ENCODE measurements at places on chromosomes 1 and 21.

GRCh38 chr1:15066191-15066590 is 87.4 kb upstream of the TMEM51 start:
- DNase-seq: no peak

GRCh38 chr1:23274134-23274505 is 56.8 kb upstream of the HTR1D start:
- DNase-seq: no peak

DNA sequence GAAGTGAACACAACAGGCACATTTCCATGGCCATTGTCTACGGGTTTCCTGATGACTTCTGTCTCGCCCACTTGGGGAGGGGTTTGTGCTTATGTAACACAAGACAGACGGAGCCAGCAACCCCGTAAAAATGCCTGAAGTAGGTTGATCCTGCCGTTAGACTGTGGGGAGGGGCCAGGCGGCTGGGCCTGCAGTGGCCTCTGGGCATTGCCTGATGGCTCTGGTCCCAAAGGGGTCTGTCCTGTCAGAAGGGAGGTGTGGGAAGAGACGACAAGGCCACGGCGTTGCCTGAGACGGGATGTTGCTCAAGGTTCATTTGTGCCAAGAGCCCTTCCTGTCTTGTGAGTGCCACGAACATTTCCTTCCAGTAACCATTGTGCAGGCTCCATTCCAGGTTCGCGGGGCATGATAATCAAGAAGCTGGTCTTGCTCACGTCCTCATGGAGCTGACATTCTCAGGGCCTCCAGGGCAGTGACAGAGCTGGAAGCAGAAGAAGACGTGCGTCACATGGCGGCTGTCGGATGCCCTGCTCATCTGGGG is 44.7 kb downstream of the ABCG1 start:
- no peak for DNase-seq

GRCh38 chr1:180781718-180782117 is 131.0 kb upstream of the KIAA1614 start:
- no peak for DNase-seq

DNA sequence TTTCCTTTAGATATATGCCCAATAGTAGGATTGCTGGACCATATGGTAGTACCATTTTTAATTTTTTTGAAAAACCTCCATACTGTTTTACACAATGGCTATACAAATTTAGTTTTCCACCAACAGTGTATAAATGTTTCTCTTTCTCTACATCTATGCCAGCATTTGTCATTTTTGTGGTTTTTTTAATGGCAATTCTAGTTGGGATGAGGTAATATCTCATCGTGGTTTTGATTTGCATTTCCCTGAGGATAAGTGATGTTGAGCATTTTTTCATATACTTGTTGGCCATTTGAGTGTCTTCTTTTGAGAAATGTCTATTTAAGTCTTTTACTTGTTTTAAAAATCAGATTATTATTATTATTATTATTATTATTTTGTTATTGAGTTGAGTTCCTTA is 35.5 kb downstream of the PLA2G4A start:
- no peak for DNase-seq

DNA sequence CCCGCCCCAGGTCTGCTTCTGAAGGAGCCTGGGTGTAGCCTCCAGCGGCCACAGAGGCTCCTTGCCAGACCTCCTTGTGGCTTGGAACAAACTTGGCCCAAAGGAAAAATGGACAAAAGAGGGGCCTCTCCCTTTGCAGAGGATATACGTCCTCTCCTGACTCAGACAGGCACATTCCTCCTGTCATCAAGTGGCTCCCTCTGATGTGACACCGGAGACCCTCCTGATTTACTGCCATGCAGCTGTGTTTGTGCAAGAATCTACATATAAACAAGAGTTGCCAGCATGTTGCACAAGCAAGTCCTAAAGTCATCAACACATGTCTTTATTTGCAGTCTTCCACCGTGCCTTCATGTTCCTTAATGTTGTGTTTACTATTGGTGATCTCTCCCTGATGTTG is 54.1 kb upstream of the F3 start:
- no peak for DNase-seq

DNA sequence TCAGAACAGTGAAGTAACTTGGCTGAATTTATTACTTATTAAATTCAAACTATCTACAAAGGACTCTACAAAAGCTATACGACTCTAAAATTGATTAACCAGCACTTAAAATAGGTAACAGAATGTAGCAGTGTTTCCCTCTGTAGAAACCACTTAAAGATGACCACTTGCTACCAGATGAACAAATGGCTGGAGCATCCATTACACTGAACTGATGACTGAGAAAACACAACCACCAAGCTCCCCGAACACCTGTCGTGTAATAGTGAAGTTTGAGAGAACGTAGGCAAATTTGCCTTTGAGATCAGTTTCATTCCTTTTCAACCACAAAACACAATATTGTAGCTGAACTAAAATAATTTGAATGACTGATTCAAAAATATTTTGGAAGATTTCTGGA is 226.7 kb downstream of the KCNT2 start:
- DNase-seq: no peak

- no peak for DNase-seq
These were observed 124.3 kb downstream of the VAV3 start for GRCh38 chr1:107840725-107841124.

DNA sequence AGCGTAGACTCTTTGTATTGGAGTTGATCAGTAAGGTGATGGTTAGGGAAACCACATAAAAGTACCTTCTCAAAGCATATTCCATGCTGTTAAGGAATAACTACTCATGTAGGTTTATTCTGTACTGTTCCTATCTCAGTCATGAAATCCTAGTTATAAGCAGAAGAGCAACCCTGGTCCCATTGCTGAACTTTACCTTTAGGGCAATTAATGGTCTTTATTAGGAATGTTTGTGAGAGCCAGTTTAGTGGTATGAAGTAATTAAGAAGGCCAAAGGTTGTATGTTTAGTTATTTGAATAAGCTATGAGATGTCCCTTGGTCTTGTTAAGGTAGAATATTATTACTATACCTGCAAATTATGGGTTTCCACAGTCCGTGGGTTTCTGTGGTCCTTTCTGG is 44.0 kb downstream of the ACP6 start:
- DNase-seq: no peak

DNA sequence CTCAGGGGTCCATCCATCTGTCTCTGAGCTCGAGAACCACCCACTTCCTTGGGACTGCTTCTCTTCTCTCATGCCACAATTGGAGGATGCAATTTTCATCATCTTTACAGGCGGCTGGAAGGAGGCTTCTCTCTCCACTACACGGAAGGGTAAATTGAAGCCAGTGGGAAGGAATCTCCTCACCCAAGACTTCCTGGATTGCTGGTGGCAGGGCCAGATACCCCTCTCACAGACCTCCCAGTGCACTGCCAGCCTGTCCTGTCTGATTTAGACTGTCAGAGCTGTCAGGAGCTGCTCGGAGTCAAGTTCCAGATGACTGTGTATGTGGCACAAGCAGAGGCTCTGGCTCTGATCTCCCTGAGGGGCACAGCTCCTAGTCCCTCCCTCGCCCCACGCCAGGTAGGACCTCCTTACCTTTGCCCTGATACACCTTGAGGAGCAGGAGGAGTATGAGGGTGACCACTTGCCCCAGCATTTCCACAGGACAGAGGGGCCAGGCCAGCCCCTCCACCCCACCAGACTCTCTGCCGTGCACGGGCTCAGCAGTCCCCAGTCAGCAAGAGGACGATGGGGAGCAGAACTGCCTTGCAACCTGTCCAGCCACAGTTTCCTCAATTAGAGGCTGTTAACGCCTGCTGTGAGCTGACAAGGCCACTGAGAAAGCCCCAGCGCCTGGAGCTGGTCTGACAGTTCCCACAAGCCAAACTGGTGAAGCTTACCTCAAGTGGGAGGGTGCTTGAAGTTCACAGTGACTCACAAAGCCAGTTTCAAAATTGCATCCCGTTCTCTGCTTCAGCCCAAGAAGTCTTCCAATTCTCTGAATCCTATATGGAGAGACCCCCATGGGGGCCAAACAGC is at the start of gene CD244:
Gene CD244, minus strand, starts transcription at position 685 of the 858 bp plus-strand sequence. Its CDS starts 210 bp downstream, at position 475.
- peak; percentile 30 for DNase-seq

GRCh38 chr1:208044589-208045462 is 133.9 kb upstream of the CD34 start:
- DNase-seq: no peak

DNA sequence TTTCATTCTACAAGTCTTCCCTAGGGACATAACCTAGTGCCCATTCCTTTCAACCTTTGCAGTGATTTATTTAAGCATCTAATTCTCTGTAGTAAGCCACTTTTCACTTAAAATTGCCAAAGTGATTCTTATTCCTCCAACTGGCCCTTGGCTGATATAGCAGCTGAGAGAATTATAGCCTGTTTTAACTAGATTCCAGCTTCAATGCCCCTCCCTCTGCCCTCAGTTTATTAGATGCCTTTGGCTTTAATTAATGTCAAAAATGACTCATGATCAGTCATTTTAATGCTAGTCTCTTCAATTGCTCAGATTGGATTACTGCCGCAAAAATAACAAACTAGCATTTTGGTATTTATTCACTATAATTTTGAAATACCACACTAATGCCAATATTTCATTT is 145.4 kb upstream of the KCTD3 start:
- no peak for DNase-seq

- no peak for DNase-seq
These were observed 12.8 kb downstream of the SH2D1B start for GRCh38 chr1:162398999-162399580.

GRCh38 chr1:27621051-27621920 is 13.7 kb downstream of the FGR start:
- DNase-seq: no peak

- no peak for DNase-seq
These were observed 5.1 kb upstream of the GJA4 start for GRCh38 chr1:34787461-34788420.

DNA sequence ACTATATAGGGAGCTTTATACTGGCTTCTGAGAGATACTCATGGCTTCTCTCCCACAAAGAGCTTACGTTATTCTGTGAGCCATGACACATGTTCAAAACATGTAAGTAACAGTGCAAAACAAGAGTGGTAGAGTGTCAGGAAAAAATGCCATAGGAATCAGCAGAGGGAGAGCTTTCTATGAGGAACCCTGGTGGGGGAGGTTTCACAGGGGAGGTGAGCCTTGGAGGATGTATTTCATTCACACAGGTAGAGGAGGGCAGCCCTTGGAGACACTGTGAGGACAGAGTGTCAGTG is 72.7 kb upstream of the LYST start:
- DNase-seq: no peak

DNA sequence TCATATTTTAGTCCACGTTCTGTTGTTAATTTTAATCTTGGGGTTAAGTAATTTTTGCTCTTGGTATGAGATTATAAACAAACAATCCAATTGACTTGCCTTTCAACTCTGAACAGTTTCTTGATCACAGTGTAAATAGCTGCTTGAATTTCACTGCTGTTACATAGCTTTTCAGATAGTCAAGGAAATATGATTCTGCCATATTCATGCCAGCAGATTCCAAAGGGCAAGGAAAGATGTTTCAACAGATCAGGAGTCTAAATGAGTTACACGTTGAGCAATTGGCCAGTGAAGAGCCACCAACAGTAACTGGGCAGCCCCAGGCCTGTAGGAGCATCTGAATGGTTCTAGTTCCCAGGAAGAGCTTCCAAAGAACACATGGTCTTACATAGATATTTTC is 93.6 kb downstream of the LEPR start:
- DNase-seq: no peak

Measured in stimulated activated CD8-positive, alpha-beta memory T cell treated with anti-CD3 and anti-CD28 coated beads, Interleukin-12 subunit alpha, Interleukin-12 subunit beta, amount 100 ng/mL, for 1 hour (primary cell).